Natural killer cell (primary cell): ENCODE measurements at places on chromosomes 16 and 17. TPM values are rescaled to one million over a fixed set of nuclear protein-coding genes. Genes with fewer than 3 reads are reported as not detected.

DNA sequence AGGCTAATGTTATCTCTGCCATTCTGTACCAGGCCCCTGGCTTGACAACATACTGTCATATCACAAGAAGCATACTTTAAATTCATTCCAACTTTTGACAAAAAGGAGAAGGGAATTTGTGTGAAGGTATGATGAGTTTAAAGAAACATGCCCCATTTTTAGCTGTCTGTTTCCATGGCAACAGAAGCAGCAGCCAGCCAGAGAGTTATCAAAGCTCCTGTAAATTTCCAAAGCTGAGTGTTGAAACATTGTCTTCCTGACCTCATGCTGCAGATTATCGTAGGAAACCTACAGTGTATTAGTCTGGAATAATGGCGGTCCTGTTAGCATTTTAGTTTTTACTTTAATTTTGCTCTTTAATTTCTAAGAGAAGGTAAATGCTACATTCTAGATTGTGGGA, 124.9 kb downstream of the MRTFB start:
- no peaks in the 10 kb centered on the region for H3K27me3 ChIP-seq
- H3K4me3 ChIP-seq = no peak overlapping the region
- H3K4me1 ChIP-seq = peaks cover 9% of the 10 kb centered on the region
- no peak overlapping the region for H3K27ac ChIP-seq

- H3K4me3 ChIP-seq = peak within 1 kb of the TSS; percentile 9
- no peak within 1 kb of the TSS for H3K27ac ChIP-seq
- peak; percentile 46 for DNase-seq
- peaks cover 95% of the 10 kb centered on the region for H3K27me3 ChIP-seq
Measured at GRCh38 chr17:48997103-48997826, at the start of gene IGF2BP1. Gene IGF2BP1 (plus strand): TSS chr17:48997385. CDS start chr17:48997746, 361 bp downstream.

DNA sequence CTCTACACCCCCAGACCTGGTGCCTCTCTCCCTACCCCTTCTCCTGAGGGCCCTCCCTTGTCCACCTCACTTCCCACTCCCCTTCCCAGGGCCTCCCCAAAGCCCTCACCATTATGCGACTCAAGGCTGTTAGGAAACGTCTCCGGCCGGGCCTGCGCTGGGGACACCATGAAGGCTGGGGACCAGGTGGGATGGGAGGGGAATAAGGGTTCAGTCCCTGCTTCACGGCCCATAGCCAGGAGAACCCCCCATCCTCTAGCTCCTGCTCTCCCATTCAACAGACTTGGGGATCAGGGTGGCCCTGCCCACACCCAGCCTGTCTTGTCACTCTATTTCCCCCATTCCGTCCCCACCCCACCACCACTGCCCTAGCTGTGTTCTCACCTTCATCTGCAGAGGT, 2.1 kb downstream of the NEURL4 start:
- H3K27me3 ChIP-seq = no peaks in the 10 kb centered on the region
- H3K4me3 ChIP-seq = no peak overlapping the region
- H3K36me3 ChIP-seq = peaks cover 24% of the 10 kb centered on the region
- H3K27ac ChIP-seq = no peak overlapping the region

MYCBPAP gene
- 4.9 TPM for total RNA-seq

GRCh38 chr17:39622380-39623006, 4.3 kb upstream of the PPP1R1B start:
- H3K27me3 ChIP-seq = peaks cover 8% of the 10 kb centered on the region
- peaks cover 36% of the 10 kb centered on the region for H3K4me1 ChIP-seq
- no peak overlapping the region for H3K4me3 ChIP-seq
- H3K27ac ChIP-seq = peak overlapping the region; percentile 5
- peak; percentile 64 for DNase-seq

DNA sequence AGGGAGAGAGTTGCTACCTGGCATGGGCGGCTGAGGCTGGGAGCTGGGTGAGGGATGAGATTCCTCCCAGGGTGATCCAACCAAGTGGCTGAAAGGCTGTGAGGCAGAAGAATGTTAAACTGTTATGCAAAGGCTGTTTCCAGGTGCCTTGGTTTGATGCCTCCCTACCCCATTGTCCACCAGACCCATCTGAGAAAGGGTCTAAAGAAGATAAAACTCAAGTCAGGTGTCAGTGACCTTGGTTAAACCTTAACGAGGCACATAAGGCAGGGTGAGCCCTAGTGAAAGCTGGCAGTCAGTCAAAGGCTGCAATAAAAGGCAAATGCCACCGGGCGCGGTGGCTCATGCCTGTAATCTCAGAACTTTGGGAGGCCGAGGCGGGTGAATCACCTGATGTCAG, 23.8 kb downstream of the LDHD start:
- H3K4me1 ChIP-seq = peaks cover under 1% of the 10 kb centered on the region
- no peaks in the 10 kb centered on the region for H3K27me3 ChIP-seq
- no peak overlapping the region for H3K4me3 ChIP-seq
- no peak for DNase-seq

CDH3 gene
- not detected for total RNA-seq

GRCh38 chr17:80807882-80808281, 183.8 kb upstream of the CHMP6 start:
- peaks cover 8% of the 10 kb centered on the region for H3K4me1 ChIP-seq
- H3K4me3 ChIP-seq = no peak overlapping the region
- H3K27me3 ChIP-seq = no peaks in the 10 kb centered on the region

DNA sequence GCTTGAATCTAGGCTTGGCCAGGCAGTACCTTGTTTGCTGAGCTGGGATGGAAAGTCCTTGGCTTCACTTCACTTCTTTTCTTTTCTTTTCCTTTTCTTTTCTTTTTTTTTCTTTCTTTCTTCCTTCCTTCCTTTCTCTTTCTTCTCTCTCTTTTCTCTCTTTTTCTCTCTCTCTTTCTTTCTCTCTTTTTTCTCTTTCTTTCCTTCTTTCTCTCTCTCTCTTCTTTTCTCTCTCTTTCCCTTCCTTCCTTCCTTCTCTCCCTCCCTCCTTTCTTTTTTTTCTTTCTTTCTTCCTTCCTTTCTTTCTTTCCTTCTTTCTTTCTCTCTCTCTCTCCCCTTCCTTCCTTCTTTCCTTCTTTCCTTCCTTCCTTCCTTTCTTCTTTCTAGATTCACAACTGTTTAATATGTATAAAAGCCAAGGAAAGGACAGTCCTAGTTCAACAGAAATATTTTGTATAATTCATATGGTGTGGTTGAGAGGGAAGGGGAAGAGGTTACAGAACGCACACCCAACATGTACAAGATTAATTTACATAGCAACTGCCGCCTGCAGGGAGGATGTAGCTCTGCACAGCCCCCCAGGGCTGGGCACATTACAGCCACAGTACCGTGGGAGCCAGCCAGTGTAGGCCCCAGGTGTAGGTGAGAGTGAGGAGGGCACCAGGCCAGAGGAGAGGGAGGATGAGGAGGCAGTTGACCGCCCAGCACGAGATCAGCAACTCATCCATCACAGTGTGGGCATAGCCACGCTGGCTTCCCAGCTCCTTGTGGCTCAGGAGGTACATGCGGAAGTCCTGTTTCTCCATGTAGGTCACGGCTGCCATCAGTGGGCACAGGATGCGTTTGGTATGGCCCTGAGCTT, 9.7 kb upstream of the ITGB3 start:
- peaks cover 8% of the 10 kb centered on the region for H3K4me1 ChIP-seq
- H3K36me3 ChIP-seq = no peaks in the 10 kb centered on the region
- DNase-seq = no peak
- no peak overlapping the region for H3K27ac ChIP-seq
- H3K4me3 ChIP-seq = no peak overlapping the region

CTRB2 gene
- total RNA-seq = not detected

DNA sequence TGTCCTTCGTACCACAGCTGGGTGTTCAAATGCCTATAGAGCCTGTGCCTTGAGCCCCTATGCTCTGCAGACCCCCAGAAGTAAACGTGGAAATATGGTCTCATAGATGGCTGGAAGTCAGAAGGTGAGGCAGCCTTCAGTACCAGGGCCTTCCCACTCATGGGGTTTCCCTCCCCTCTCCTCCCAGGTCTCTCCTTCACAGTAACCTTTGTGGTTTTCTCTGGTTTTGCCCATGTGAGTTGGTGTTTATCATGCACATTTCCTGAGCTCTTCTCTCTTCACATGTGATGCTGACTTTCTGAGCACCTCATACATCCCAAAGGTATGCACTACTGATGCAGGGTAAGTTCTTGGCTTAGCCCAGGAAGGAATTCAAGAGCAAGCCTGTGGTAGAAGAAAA, 35.4 kb downstream of the TMEM114 start:
- no peaks in the 10 kb centered on the region for H3K36me3 ChIP-seq
- no peak for DNase-seq
- H3K27ac ChIP-seq = no peak overlapping the region
- no peaks in the 10 kb centered on the region for H3K27me3 ChIP-seq

GRCh38 chr16:89378947-89379771, 111.2 kb downstream of the ANKRD11 start:
- H3K27ac ChIP-seq = no peak overlapping the region
- no peaks in the 10 kb centered on the region for H3K36me3 ChIP-seq
- H3K27me3 ChIP-seq = no peaks in the 10 kb centered on the region
- no peak overlapping the region for H3K4me3 ChIP-seq
- no peak for DNase-seq
- H3K4me1 ChIP-seq = peaks cover 68% of the 10 kb centered on the region

GRCh38 chr16:6663668-6664067, 669.0 kb upstream of the RBFOX1 start:
- H3K27me3 ChIP-seq = no peaks in the 10 kb centered on the region
- no peak overlapping the region for H3K4me3 ChIP-seq
- no peaks in the 10 kb centered on the region for H3K4me1 ChIP-seq
- no peak for DNase-seq
- no peaks in the 10 kb centered on the region for H3K36me3 ChIP-seq

- H3K4me1 ChIP-seq = peaks cover 42% of the 10 kb centered on the region
- peak overlapping the region; percentile 95 for H3K4me3 ChIP-seq
- H3K36me3 ChIP-seq = no peaks in the 10 kb centered on the region
- H3K27me3 ChIP-seq = no peaks in the 10 kb centered on the region
Measured at GRCh38 chr17:67246653-67247415, 1.8 kb upstream of the HELZ start.

OMG gene
- 0.96 TPM for total RNA-seq

- no peak overlapping the region for H3K4me3 ChIP-seq
- no peaks in the 10 kb centered on the region for H3K36me3 ChIP-seq
- no peaks in the 10 kb centered on the region for H3K27me3 ChIP-seq
- no peak for DNase-seq
Measured at GRCh38 chr17:65455972-65456343, 105.5 kb downstream of the AXIN2 start.

DNA sequence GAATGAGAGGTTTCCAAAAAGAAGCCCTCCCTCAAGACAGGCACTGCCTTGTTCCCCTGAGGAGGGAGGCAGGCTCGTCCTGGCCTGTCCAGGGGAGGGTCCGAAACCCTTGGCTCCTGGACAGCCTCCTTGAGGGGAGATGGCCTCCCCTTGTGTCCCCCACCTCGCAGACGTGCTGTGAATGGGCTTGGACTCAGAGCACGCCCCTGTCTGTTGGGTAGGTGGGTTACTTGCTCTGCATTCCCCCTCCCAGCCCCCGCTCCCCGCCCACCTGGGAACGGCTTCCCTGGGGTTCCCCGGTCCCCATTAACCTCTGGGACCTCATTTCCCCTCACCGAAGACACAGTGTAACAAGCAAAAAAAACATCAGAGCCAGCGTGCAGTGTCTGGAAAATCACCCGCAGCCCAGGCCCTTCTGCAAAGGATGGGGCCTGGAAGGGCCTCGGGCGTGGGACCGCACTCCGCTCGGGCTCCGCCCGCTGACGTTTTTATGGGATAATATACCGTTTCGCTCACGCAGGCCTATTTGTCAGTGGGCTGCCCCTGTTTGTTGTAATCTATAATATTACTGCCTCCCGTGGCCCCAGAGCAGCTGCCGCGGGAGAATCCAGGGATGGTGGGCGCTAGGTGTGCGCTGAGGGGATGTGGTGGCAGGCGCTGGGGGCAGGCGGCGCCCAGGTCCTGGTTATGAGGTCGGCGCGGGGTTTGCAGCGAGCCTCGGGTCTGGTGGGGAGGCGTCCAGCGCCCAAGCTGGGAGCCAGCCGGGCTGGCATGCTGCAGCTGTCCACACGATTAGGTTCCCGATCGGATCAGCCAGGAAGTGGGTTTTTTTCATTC, 11.1 kb downstream of the BAHCC1 start:
- H3K27me3 ChIP-seq = peaks cover 11% of the 10 kb centered on the region
- peaks cover 18% of the 10 kb centered on the region for H3K4me1 ChIP-seq
- no peaks in the 10 kb centered on the region for H3K36me3 ChIP-seq

- H3K27me3 ChIP-seq = no peaks in the 10 kb centered on the region
- no peak for DNase-seq
- H3K27ac ChIP-seq = no peak overlapping the region
- H3K4me3 ChIP-seq = no peak overlapping the region
Measured at GRCh38 chr17:17937201-17937853, 34.9 kb downstream of the TOM1L2 start.

EPOP gene
- total RNA-seq = 0.66 TPM

CHST4 gene
- not detected for total RNA-seq

DNA sequence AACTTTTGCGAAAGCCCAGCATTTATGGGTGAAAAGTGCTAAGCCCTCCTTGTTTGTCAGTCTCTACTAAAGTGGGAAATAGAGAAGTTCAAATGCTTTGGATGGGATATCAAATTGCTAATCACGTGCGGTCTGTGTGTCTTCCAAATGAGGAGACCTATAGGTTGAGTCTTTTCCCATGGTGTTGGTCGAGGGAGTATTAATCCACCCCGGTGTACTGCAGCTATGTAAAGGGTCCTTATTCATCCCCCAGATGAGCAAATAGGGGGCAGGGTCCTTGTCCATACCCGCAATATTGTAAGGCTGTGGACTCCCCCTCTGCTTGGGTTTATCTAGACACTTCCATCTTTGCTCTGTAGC, 14.6 kb downstream of the KIAA0513 start:
- no peak overlapping the region for H3K27ac ChIP-seq
- H3K27me3 ChIP-seq = no peaks in the 10 kb centered on the region
- no peak overlapping the region for H3K4me3 ChIP-seq
- no peak for DNase-seq

GRCh38 chr17:5591966-5592365, 7.7 kb upstream of the NLRP1 start:
- no peaks in the 10 kb centered on the region for H3K4me1 ChIP-seq
- no peaks in the 10 kb centered on the region for H3K36me3 ChIP-seq
- DNase-seq = no peak

DNA sequence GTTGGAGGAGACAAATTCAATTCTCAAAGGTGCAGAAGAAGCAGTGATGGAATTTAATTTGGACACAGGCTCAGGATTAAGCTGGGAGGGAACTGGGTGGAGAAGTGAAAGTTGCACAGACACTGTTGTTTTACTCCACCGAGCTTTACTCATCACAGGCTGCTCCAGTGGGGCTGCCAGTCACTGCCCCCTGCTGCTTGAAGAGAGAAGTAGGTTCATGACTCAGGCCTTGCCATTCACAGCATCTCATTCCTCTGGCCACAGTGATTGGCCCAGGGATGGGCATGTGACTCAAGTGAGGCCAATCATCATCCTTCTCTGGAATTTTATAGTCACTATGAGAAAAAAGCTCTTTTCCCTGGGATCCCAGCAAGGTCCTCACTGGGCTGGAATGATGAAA, 11.8 kb downstream of the GNAO1 start:
- no peaks in the 10 kb centered on the region for H3K36me3 ChIP-seq
- no peak overlapping the region for H3K27ac ChIP-seq
- no peaks in the 10 kb centered on the region for H3K27me3 ChIP-seq
- no peak overlapping the region for H3K4me3 ChIP-seq
- peaks cover 16% of the 10 kb centered on the region for H3K4me1 ChIP-seq
